ENCODE measurements at places on chromosomes 4 and X. TPM values are rescaled to one million over a fixed set of nuclear protein-coding genes. Genes with fewer than 3 reads are reported as not detected.
A peak's percentile ranks its signal among the peaks of the same experiment; 100 is the strongest.

DNA sequence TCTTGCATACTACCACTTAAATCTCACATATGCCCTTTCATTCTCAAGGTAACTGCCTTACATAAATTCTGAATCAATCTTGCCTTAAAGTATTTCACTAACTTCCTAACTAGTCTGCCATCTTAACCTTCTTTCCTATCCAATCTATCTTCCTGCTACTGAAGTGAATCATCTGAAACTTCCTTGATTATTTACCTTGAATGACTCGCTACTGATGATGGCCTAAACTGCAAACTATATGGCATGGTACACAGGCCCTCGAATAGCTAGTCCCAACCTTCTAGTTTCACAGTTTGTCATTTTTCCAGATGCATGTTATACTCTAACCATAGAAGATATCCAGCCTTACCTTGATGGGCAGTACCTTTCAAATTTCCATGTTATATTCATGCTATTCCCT lies 19.9 kb downstream of the PHKA1 start:
- no peak overlapping the region for H3K27ac ChIP-seq
- peaks cover 5% of the 10 kb centered on the region for H3K36me3 ChIP-seq
- no peak overlapping the region for H3K4me3 ChIP-seq
- no peaks in the 10 kb centered on the region for H3K27me3 ChIP-seq
- no peak for DNase-seq
- H3K4me1 ChIP-seq: peaks cover 4% of the 10 kb centered on the region

DNA sequence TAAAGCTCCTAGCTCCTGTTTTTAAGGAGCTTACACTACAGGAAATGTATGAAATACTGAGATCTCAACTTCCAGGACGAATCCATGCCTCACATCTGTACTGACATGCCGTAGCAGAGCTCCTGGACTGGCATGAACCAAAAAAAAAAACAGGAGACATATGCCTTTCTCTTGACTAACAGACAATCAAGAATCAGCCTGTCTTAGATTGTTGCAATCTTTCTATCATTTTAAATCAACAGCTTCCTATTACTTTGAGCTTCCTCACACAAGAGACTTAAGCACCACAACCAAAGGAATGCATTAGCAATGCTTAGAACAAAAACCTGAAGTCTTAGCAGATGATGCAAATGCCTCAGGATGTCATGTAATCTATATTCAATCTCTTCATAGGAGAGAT lies 34.7 kb upstream of the AREG start:
- H3K36me3 ChIP-seq: no peaks in the 10 kb centered on the region
- no peaks in the 10 kb centered on the region for H3K27me3 ChIP-seq
- DNase-seq: no peak
- no peak overlapping the region for H3K27ac ChIP-seq
- no peak overlapping the region for H3K4me3 ChIP-seq

Gene NAT8L
- total RNA-seq: 0.39 TPM

DNA sequence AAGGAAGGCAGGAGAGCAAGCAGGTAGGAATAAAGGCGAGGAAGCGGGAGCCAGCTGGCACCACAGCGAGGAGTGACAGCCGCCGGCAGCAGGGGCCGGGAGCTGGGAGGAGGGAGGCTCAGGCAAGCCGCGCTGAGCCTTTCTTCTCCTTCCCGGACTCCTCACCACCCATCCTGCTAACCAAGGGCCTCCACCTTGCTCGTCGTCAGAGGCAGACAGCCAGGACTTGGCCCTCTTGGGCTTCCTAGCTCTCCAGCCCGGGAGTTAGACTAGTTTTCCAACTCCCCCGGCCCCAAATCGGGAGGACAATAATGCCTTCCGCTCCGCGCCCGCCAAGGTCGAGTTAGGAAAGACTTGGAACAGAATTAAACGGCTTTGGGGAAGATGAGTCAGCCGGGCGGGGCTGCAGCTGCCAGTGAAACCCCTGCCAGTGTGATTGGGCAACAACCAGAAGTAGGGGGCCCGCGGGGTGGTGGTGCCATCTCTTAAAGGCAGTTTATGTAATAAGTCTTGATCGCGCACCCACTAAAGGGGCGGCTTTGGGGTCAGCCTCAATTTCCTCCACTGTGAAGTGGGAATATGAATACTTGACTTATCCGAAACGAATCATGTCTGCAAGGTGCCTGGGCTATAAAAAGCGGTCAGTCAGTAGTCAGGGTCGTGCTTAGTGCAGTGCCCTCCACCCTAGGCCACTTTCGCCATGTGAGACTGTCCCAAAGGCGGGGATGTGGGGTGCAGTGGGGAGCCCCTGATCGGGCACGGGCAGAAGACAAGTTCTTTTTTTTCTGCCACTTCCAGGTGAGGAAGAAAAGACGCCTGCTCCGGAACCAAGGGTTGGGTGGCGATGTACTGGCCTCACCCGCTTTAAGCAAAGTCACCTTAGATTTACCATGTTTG lies 6.7 kb upstream of the HSD17B10 start:
- no peaks in the 10 kb centered on the region for H3K36me3 ChIP-seq
- H3K27ac ChIP-seq: peak overlapping the region; percentile 51
- H3K4me1 ChIP-seq: peaks cover 30% of the 10 kb centered on the region
- peak overlapping the region; percentile 76 for H3K4me3 ChIP-seq

- H3K27ac ChIP-seq: no peak overlapping the region
- H3K36me3 ChIP-seq: no peaks in the 10 kb centered on the region
Measured at GRCh38 chr4:138645289-138645688, 370.3 kb upstream of the NOCT start.

DNA sequence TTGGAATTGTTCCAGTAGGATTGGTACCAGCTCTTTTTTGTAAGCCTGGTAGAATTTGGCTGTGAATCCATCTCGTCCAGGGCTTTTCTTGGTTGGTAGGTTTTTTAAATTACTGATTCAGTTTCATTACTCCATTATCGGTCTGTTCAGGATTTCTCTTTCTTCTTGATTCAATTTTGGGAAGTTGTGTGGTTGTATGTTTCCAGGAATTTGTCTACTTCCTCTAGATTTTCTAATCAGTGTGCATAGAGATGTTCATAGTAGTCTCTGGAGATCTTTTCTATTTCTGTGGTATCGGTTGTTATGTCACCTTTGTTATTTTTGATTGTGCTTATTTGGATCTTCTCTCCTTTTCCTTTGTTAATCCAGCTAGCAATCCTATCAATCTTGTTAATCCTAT lies 248.7 kb downstream of the ARHGAP10 start:
- DNase-seq: no peak
- H3K36me3 ChIP-seq: no peaks in the 10 kb centered on the region
- no peak overlapping the region for H3K4me3 ChIP-seq
- no peaks in the 10 kb centered on the region for H3K27me3 ChIP-seq
- no peak overlapping the region for H3K27ac ChIP-seq

- no peak for DNase-seq
- H3K4me3 ChIP-seq: no peak overlapping the region
- no peaks in the 10 kb centered on the region for H3K36me3 ChIP-seq
Measured at GRCh38 chr4:3440979-3441500, 728 bp upstream of the HGFAC start.

Gene SPANXA2
- total RNA-seq: not detected

GRCh38 chr4:66736606-66737005 lies 808.7 kb downstream of the CENPC start:
- H3K4me1 ChIP-seq: no peaks in the 10 kb centered on the region
- DNase-seq: no peak
- no peaks in the 10 kb centered on the region for H3K36me3 ChIP-seq
- no peaks in the 10 kb centered on the region for H3K27me3 ChIP-seq
- no peak overlapping the region for H3K27ac ChIP-seq

DNA sequence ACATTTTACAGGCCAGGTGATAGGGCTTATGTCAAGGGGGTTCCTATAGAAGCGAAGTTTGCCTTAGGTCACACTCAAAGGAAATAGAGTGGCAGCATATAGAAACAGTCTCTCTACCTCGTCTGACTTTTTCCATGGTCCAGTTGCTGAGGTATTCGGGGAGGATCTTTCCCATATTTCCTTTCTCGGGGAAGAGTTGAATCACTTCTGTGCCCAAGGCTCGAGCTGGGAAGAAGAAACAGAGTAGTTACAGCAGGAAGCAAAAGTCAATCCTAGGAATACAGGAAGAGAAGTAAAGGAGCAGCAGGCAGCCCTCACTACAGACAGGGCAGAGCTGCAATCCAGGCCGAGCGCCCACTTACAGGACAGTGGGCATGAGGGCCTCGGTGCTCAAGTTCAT lies 26.7 kb upstream of the ELF4 start:
- no peak overlapping the region for H3K27ac ChIP-seq
- no peaks in the 10 kb centered on the region for H3K4me1 ChIP-seq
- peaks cover 16% of the 10 kb centered on the region for H3K36me3 ChIP-seq
- H3K4me3 ChIP-seq: no peak overlapping the region

- H3K36me3 ChIP-seq: no peaks in the 10 kb centered on the region
- H3K27me3 ChIP-seq: peaks cover 3% of the 10 kb centered on the region
- H3K27ac ChIP-seq: no peak overlapping the region
- no peak overlapping the region for H3K4me3 ChIP-seq
Measured at GRCh38 chr4:3010998-3011397, 47.6 kb downstream of the GRK4 start.

DNA sequence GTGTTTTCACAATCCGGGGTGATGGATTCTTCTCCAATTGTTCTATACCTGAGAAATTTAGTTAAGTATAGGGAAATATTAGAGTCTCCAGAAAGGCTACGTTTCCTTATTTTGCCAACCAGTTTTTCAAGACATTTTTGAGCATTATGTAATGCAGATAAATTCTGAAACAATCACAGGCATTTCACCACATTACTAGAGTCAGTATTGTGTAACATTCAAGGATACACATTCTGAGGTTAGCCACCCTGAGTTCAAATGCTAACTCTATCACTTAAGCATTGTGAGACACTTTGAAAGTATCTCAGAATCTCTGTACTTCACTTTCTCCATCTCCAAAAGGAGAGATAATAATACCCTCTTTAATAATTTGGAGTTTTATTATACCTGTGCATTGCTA lies 10.6 kb downstream of the SULT1B1 start:
- H3K36me3 ChIP-seq: peaks cover 20% of the 10 kb centered on the region
- no peak for DNase-seq
- no peak overlapping the region for H3K4me3 ChIP-seq
- H3K27me3 ChIP-seq: no peaks in the 10 kb centered on the region
- H3K4me1 ChIP-seq: peaks cover 2% of the 10 kb centered on the region

DNA sequence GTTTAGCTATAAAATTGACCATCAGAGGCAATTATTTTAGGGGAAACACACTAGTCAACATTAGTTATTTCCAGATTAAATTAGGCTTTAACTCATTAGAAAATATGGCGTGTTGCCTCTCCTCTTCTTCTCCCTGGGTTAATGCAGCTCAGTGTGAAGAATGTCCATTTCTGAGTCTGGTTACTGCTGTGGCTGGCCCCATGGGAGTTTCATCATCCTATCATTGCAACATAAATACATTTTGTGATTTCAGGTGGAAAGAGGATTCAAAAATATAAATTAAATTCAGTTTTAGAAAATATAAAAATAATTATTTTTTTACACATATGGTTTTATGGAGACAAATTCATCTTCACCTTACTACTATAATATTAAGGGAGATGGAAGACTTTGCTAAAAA lies 288.5 kb upstream of the ARSJ start:
- H3K27ac ChIP-seq: no peak overlapping the region
- DNase-seq: no peak
- H3K36me3 ChIP-seq: no peaks in the 10 kb centered on the region
- no peaks in the 10 kb centered on the region for H3K27me3 ChIP-seq

DNA sequence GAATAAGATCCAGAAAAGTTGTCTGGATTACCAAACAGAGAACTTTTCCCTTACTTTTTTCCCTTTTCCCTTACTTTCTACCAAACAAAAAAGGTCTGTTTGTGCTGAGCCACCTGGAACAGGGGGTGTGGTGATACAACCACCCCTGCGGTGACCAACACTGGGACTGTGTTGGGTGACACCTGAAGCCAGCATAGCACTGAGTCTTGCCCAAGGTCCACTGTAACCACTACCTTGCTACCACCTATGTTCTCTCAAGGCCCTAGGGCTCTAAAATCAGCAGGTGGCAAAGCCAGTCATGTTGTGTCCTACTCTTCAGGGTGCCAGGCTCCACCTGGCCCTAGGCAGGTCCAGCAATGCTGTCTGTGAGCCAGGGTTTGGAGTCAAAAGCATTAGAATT lies 22.8 kb upstream of the UNC5C start:
- DNase-seq: no peak
- H3K27ac ChIP-seq: no peak overlapping the region
- H3K4me1 ChIP-seq: no peaks in the 10 kb centered on the region
- H3K4me3 ChIP-seq: no peak overlapping the region
- no peaks in the 10 kb centered on the region for H3K36me3 ChIP-seq
- H3K27me3 ChIP-seq: peaks cover 1% of the 10 kb centered on the region

Data from activated CD4-positive, alpha-beta T cell treated with anti-CD3 and anti-CD28 coated beads for 36 hours (primary cell).